ENCODE measurements at places on chromosomes 3 and 15. TPM values are rescaled to one million over a fixed set of nuclear protein-coding genes. Genes with fewer than 3 reads are reported as not detected.

DNA sequence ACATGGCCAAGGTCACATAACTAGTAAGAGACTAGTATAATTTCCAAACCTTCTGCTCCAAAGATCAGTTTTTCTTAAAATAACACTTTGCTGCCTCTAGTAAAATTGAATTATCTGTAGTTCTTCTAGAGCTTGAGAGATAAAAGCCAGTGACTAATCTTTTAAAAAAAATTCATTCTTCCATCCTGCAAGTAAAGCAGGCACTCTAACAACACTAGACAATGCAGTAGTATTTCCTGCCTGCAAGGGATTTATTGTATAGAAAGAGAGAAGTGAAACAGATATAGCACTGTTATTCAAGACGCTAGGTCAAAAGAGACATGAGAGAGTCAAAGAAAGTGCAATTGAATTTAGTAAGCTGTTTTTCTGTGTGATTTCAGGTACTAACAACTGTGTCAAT, 159.5 kb upstream of the TBC1D5 start:
- DNase-seq = no peak

DNA sequence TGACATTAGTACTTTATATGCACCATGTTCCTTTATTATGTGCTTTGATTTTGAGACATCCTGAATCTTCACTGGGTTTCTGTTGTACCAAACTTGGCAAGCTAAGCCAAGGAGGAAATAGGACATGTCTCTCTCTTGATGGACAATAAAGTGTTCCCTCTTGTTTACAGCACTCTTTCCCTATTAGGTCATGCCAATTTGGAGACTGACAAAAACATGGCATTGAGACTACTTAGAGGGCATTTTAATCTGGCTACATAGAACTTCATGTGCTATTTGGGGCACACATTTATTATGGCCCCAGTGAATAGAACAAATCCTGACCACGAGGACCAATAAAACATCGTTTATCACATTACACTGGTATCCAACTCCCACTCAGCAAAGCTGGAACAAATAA, 85.3 kb upstream of the TNFSF10 start:
- no peak for DNase-seq

DNA sequence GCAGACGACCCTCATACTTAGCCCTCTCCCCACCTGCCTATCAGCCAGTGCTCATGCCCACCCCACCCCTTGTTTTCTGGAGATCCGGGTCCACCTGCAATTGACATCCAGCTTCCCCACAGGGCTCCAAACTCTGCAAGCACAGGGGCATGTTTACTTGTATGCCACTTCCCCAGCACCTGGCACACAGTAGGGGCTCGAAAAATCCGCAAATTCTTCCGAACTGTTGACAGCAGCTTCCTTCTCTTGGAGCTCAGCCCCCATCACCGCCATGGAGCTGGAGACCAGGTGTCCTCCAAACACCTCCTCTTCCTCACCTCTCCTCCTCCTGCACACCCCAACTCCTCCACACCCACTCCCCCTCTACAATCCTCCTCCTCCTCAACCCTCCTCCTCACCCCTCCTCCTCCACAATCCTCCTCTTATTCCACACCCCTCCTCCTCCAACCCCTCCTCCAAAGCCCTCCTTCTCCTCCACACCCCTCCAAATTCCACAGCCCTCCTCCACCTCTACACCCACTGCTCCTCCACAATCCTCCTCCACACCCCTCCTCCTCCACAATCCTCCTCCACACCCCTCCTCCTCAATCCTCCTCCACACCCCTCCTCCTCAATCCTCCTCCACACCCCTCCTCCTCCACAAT, 70.4 kb upstream of the BLM start:
- DNase-seq = no peak

GRCh38 chr3:155664925-155665695, 79.8 kb downstream of the PLCH1 start:
- peak; percentile 65 for DNase-seq

DNA sequence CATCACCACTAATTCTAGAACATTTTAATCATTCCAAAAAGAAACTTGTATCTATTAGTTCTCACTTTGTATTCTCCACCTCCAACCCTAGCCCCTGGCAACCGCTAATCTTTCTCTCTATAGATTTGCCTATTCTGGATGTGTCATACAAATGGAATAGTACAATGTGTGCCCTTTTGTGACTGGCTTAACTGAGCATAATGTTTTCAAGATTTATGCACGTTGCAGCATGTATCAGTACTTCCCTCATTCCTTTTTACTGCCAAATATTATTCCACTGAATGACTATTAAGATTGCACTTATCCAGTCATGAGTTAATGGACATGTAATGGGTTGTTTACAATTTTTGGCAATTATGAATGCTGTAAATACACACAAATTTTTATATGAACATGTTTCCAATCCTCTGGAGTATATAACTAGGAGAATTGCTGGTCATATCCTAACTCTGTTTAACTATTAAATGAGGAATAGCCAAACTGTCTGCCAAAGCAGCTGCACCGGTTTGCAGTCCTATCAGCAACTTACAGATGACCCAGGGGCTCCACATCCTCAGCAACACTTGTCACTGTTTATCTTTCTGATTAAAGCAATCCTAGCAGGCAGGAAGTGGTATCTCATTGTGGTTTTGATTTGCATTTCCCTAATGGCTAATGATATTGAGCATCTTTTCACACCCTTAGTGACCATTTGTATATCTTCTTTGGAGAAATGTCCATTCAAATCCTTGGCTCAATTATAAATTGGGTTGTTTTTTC, 42.9 kb downstream of the DCUN1D1 start:
- no peak for DNase-seq

MCTP2 gene
- total RNA-seq = 2.1 TPM

FGF7 gene
- total RNA-seq = 34.6 TPM

SLC28A1 gene
- total RNA-seq = 0.50 TPM

RASSF1 gene
- total RNA-seq = 10.5 TPM

Data from left ventricle myocardium superior (tissue), 1 donor.